ENCODE measurements at places on chromosomes 2 and 18.

- DNase-seq, result no peak
Observed at GRCh38 chr2:161969159-161969558, 104.9 kb downstream of the DPP4 start.

- no peak for DNase-seq
Observed at GRCh38 chr18:79315596-79315995, 80.1 kb upstream of the NFATC1 start.

GRCh38 chr2:25129901-25130520 is 38.4 kb downstream of the POMC start:
- no peak for DNase-seq

GRCh38 chr2:7394195-7394594 is 477.0 kb downstream of the RNF144A start:
- no peak for DNase-seq

GRCh38 chr2:15115776-15116175 is 445.4 kb downstream of the NBAS start:
- DNase-seq, result no peak

GRCh38 chr2:238875101-238875470 is 27.2 kb downstream of the TWIST2 start:
- no peak for DNase-seq

GRCh38 chr2:81583311-81584108 is 1279.0 kb upstream of the LRRTM1 start:
- no peak for DNase-seq

GRCh38 chr2:203492965-203493364 is 42.1 kb downstream of the RAPH1 start:
- DNase-seq, result no peak

DNA sequence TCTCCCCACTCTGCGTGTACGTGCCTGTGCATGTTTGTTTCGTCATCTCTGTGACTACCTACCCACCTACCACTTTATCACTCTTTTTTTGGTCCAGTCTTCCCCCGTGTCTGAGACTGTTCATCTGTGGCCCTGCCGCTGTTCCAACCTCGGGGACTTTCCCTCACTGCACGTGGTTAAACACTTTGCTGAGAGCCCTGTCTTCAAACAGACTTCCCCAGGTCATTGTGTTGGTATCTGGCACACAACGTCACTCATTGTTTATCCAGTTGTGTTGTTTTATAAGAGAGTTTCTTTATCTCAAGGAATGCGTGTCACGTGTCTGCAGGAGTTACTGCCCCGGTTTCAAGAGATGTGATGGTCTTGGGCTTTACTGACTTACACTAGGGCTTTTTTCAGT is 262.0 kb upstream of the RASGRP3 start:
- no peak for DNase-seq

DNA sequence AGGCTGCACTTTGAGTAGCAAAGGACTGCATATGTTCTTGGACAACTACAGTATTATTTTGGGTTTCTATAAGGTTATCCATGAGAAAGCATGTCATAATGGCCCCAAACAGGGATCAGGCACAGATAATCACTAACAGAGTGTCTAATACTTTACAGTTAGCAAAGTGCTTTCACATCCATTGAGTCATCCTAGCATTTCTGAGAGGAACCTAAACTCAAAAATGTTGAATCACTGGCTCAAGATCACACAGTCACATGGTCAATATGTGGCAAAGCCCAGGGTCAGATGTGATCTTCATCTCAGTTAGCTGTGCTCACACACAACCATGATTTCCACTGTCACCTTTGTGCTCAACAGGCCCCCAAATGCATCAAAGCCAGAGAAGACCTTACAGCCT is 156.1 kb upstream of the VRK2 start:
- DNase-seq, result no peak

DNA sequence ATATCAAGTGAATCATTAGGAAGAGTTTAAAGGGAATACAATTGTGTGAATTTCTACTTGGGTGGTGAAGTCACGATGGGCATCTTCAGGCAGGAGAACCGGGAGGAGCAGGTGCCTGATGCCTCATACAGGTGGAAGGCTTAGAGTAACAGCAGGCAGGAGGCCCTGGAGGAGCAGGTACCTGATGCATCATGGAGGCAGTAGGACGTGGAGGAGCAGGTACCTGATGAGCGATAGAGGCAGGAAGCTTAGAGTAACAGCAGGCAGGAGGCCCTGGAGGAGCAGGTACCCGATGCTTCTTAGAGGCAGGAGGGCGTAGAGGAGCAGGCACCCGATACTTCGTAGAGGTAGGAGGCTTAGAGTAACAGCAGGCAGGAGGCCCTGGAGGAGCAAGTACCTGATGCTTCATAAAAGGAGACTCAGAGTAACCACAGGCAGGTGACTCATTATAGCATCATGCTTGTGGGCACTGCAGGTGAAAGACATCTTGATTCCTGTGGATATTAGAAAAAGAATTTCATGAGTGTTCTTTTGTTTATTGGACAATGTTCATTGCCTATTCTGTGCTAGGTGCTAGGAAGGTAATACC is 133.9 kb downstream of the ATP9B start:
- no peak for DNase-seq

DNA sequence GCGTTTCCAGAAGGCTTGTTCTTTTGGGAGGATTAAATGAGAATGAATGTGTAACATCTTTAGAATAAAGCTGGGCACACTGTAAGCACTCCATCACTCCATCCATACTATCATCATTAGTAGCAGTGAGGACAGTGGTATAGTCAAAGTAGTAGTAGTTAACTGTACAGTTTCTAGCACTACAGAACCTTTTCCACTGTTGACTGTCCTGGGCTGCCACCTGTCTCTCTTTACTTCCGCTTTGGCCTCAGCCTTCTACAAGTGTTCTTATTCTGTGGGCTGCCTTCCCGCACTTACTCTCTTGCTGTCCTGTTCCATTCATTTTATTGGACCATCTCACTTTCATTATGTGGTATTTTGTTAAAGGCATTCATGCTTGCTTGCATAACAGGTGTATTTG is 3.3 kb downstream of the SLC9A2 start:
- DNase-seq, result no peak

DNA sequence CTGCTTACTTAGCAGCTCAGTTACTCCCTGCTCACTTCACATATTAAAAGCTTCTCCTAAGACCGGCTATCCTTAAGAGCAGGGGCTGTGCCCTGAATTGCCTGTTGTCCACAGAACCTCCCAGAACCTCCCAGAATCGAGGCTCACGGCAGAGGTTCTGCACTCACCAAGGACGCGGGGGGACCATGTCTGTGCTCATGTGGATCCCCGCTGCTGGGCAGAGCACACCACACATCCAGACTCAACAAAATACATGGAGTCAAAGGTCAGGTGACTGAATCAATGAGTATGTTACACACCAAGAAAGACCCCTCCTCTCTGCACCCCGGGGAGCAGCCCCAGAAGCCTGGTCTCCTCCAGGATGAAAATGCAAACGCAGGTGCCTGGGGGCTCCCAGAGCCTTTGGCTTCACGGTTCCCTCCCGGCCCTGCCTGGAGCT is 149.0 kb downstream of the MBP start:
- DNase-seq, result no peak

GRCh38 chr2:134865067-134865787 is 26.8 kb downstream of the ACMSD start:
- no peak for DNase-seq

DNA sequence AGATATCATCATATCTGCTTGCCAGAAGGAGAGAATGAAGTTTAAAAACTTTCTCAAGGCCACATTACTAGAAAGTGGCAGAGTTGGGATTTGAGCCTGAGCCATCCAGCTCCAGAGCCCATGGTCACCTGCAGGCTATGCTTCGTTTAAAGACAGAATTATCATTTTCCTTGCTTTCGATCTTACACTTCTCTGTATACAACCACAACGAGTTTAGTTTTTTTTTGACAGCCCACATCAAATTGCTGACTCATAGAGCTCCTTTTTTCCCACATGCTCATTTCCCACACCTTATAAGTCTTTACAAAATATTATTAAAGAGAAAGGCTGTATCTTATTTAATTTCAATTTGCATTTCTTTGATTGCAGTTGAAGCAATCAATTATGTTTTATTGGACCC is 6.5 kb downstream of the PLEK start:
- no peak for DNase-seq

DNA sequence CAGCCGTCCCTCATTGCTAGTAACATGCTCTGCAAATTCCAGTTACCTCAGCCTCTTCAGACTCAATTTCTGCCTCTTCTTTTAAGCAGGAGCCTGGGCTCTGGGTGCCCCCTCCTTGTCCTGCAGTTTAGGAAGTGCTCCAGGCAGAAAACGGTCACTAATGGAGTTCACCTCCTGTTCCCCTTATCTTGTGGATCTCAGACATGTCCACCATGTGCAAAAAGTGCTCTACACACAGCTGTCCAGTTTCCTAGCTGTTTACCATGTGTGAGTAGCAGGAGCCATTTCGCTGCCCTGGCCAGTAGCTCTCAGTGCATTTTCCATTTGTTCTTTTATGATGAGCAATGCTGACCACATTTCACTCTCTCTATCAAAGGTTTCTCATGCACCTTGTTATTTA is 4.9 kb downstream of the SH3YL1 start:
- no peak for DNase-seq

GRCh38 chr2:191199929-191200512 is 45.2 kb upstream of the MYO1B start:
- DNase-seq, result no peak

GRCh38 chr2:63878486-63878885 is 36.8 kb downstream of the UGP2 start:
- no peak for DNase-seq

GRCh38 chr18:12520442-12520992 is 112.8 kb downstream of the PRELID3A start:
- DNase-seq, result no peak

DNA sequence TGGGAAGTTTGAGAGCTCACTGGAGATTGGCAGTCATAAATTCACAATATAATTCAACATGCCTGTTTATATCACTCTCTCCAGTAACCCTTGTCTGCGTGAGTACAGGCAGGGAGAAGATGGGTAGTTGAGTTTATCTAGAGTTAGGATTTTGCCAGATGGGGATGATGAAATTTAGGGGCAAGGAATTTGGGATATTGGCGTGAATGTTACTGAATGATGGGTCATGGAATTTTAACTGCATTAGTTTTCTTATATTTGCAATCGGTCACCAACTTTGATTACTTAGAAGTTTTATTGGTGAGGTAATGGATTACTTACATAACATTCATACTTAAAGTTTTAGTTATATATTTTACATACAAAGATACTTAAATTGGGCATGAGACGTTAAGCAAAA is 35.1 kb downstream of the SANBR start:
- no peak for DNase-seq

DNA sequence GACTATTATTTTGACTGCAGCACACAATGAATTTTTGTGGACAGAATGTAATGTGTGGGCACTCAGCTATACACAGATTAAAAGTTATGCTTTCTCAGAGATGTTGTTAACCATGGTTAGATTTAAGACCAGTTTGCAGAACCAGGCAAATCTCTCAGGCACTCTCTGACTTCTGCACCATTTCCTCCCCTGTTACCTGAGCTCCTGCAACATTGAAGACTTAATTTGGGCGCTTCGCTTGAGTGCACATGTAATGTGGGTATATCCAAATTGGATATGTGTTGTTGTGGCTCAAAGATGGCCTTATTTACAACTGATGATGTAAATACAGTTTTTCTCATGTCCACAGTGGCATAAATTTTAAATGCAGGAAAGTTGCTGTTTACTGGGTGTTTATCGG is 469.4 kb downstream of the PTPRM start:
- no peak for DNase-seq

DNA sequence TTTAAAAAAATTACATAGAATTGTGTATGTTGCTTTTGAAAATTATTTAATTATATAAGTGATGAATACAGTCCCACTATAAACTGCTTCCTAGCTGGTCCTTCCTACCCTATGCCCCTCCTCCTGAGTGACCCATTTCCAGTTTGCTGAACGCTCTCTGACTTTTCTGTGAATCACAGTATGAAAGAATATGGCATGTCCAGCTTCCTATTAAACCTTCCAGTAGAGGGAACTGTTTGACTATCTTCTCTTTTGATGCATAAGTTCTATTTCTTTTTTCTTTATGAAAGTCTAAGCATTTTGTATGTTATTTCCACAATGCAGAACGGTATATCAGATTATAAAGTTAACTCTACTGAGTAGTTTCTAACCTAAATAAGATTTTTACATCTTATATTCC is 41.3 kb downstream of the PSMG2 start:
- DNase-seq, result no peak

DNA sequence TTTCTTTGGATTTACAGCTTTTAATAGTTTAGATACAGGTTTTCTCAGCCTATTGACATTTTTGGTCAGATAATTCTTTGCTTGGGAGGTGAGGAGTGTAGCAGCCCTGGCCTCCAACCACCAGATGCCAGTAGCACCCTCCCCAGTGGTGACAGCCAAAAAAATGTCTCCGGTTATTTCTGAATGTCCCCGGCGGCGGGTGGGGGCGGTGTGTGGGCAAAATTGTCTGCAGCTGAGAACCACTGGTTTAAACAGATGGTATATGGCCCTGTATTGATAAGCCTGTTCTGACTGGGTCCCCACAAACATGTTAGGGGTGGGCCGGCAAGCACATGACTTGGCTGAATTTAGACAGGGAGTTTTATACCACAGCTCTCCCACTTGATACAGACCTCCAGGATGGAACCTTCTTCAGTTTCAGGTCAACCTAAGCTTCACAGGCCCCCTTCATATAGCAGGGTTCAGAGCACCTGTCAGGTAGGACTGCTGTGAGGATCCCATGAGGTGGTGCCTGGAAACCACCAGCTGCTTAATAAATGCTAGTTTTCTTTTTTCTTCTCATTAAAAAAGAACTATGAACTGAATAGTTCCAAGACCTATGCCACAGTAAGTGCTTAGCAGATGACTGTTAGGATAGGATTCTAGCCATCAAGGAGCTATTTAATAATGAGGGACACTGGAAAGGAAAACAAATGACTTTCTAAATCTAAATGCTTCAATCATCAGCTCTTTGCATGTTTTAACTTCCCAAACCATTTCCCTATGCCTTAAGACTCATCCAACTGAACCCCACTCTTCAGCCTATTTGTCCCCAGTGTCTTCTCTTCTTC is 18.1 kb downstream of the LPIN2 start:
- DNase-seq, result no peak
